ENCODE measurements at places on chromosomes 2 and 18.

DNA sequence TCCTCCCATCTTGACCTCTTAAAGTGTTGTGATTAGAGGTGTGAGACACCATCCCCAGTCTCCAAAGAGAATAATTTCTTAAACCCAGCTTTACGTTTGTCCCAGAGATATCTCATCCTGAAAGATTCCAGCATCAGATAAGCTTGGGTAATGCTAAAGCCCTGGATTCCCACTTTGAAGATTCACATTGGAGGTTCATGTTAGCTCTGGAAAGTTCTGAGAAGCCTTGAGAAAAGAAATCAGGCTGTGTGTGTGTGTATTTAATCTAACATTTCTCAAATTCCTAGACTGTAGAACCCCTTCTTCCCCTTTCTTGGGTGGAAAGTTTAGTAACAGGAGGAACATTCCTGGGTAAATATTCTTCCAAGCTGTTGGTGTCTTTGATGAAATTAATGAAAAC lies 18.0 kb downstream of the ZNF532 start:
- no peaks in the 10 kb centered on the region for H3K27me3 ChIP-seq
- peaks cover 11% of the 10 kb centered on the region for H3K4me1 ChIP-seq
- peaks cover 8% of the 10 kb centered on the region for H3K36me3 ChIP-seq
- H3K27ac ChIP-seq: no peak overlapping the region
- H3K4me3 ChIP-seq: no peak overlapping the region

GRCh38 chr18:79156327-79156726 lies 87.1 kb downstream of the ATP9B start:
- H3K36me3 ChIP-seq: peaks cover 21% of the 10 kb centered on the region
- H3K27ac ChIP-seq: no peak overlapping the region

GRCh38 chr2:74668087-74668486 lies 14.0 kb downstream of the SEMA4F start:
- H3K27ac ChIP-seq: no peak overlapping the region
- H3K4me1 ChIP-seq: no peaks in the 10 kb centered on the region
- DNase-seq: no peak
- peaks cover 3% of the 10 kb centered on the region for H3K36me3 ChIP-seq

- H3K4me1 ChIP-seq: no peaks in the 10 kb centered on the region
- no peaks in the 10 kb centered on the region for H3K36me3 ChIP-seq
- no peaks in the 10 kb centered on the region for H3K27me3 ChIP-seq
- DNase-seq: no peak
- H3K4me3 ChIP-seq: no peak overlapping the region
Observed at GRCh38 chr2:50863218-50863617, 168.7 kb downstream of the NRXN1 start.

- peaks cover 18% of the 10 kb centered on the region for H3K4me1 ChIP-seq
- no peaks in the 10 kb centered on the region for H3K36me3 ChIP-seq
Observed at GRCh38 chr2:25369876-25370275, 28.2 kb upstream of the DNMT3A start.

DNA sequence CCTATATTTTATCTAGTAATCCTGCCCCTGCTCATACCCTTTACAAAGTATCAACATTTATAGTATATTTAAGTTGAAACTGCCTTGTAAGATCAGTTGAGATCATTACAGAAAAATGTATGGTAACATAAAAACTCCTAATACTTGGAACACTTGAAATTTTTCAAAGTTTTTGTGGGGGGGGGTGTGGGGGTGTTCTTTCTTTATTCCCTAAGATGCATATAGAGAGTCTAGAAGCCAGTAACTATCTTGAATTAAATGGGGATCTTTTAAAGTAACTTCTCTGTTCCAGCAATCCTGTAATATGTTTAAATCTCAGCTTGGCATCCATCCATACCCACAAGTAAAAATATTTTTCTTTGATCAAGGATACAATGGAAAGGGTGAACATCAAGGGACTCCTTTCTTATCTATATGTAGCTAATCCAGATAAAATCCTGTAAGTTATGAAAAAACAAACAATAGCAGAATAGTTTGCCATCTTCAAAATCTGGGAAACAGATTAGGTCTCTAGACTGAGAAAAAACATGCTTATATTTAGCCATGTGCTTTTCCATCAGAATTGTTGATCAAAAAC lies 455.3 kb downstream of the MEIS1 start:
- H3K27me3 ChIP-seq: no peaks in the 10 kb centered on the region
- no peak overlapping the region for H3K4me3 ChIP-seq
- no peaks in the 10 kb centered on the region for H3K36me3 ChIP-seq
- H3K4me1 ChIP-seq: no peaks in the 10 kb centered on the region

- no peak for DNase-seq
- H3K27ac ChIP-seq: no peak overlapping the region
- H3K36me3 ChIP-seq: no peaks in the 10 kb centered on the region
Observed at GRCh38 chr2:145350011-145350410, 830.1 kb upstream of the ZEB2 start.

GRCh38 chr2:240123821-240124650 lies 12.1 kb downstream of the COPS9 start:
- no peaks in the 10 kb centered on the region for H3K27me3 ChIP-seq
- H3K36me3 ChIP-seq: peaks cover 20% of the 10 kb centered on the region
- no peak overlapping the region for H3K27ac ChIP-seq
- H3K4me3 ChIP-seq: no peak overlapping the region
- H3K4me1 ChIP-seq: peaks cover 7% of the 10 kb centered on the region

DNA sequence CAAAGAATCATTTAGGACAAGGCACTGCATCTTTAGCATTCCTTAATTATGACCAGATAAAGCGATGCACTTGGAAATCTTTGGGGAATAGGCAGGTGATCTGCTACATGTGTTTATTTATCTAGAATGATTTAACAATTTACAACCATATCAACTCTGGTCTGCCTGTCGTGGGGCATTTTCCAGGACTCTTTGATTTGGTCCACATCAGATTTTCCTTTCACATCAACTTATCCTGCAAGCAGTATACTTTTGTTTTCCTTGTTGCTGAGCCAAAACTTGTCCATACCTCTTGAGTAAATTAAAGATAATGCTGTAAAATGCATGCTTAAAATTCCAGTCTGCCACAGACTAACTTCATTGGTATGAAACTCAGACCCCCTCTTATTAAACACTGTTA lies 312.4 kb upstream of the TCF4 start:
- H3K36me3 ChIP-seq: no peaks in the 10 kb centered on the region
- no peak for DNase-seq

DNA sequence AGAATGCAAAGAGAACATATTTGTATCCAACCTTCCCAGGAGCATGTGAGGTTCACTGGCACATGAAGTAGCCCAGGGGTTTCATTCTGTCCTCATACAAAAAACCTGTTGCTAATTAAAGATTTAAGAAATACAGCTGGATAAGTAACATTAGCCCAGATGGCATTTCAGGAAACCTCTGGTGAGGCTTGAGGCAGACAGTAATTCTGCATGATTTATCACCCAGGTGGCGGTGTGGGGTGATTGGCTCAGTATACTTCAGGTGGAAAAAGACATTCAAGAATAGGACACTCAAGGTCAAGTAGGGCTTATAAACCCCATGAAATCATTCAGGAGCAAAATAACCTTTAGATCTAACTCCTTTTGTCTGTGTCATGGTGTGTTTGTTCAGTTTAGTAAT lies 237.4 kb downstream of the RNF144A start:
- no peaks in the 10 kb centered on the region for H3K36me3 ChIP-seq
- no peaks in the 10 kb centered on the region for H3K27me3 ChIP-seq
- H3K4me3 ChIP-seq: no peak overlapping the region
- no peak overlapping the region for H3K27ac ChIP-seq

GRCh38 chr2:85961053-85961452 lies 72.3 kb upstream of the ST3GAL5 start:
- H3K27me3 ChIP-seq: no peaks in the 10 kb centered on the region
- no peaks in the 10 kb centered on the region for H3K4me1 ChIP-seq

GRCh38 chr2:45634223-45634622 lies 17.3 kb upstream of the PRKCE start:
- no peaks in the 10 kb centered on the region for H3K27me3 ChIP-seq
- H3K36me3 ChIP-seq: no peaks in the 10 kb centered on the region
- H3K4me1 ChIP-seq: no peaks in the 10 kb centered on the region
- no peak for DNase-seq

DNA sequence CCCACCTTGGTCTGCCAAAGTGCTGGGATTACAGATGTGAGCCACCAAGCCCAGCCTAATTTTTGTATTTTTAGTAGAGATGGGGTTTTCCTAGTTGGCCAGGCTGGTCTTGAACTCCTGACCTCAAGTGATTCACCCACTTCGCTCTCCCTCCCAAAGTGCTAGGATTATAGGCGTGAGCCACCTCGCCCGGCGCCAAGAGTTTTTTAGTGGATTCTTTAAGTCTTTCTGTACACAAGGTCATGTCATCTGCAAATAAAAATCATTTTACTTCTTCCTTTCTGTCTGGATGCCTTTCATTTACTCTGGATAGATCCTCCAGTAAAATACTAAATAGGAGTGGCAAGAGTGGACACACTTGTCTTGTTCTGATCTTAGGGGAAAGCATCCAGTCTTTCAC lies 61.7 kb downstream of the KCMF1 start:
- DNase-seq: no peak
- H3K36me3 ChIP-seq: peaks cover 56% of the 10 kb centered on the region
- H3K27me3 ChIP-seq: no peaks in the 10 kb centered on the region
- no peak overlapping the region for H3K4me3 ChIP-seq
- no peak overlapping the region for H3K27ac ChIP-seq
- H3K4me1 ChIP-seq: no peaks in the 10 kb centered on the region

- H3K4me1 ChIP-seq: no peaks in the 10 kb centered on the region
- no peaks in the 10 kb centered on the region for H3K36me3 ChIP-seq
- H3K4me3 ChIP-seq: no peak overlapping the region
- H3K27ac ChIP-seq: no peak overlapping the region
- no peak for DNase-seq
Observed at GRCh38 chr2:77192811-77193289, 329.3 kb downstream of the LRRTM4 start.

- H3K27ac ChIP-seq: peak overlapping the region; percentile 56
- DNase-seq: no peak
- H3K36me3 ChIP-seq: no peaks in the 10 kb centered on the region
- no peaks in the 10 kb centered on the region for H3K27me3 ChIP-seq
- peaks cover 4% of the 10 kb centered on the region for H3K4me1 ChIP-seq
Observed at GRCh38 chr2:55901941-55902340, 21.6 kb downstream of the EFEMP1 start.

DNA sequence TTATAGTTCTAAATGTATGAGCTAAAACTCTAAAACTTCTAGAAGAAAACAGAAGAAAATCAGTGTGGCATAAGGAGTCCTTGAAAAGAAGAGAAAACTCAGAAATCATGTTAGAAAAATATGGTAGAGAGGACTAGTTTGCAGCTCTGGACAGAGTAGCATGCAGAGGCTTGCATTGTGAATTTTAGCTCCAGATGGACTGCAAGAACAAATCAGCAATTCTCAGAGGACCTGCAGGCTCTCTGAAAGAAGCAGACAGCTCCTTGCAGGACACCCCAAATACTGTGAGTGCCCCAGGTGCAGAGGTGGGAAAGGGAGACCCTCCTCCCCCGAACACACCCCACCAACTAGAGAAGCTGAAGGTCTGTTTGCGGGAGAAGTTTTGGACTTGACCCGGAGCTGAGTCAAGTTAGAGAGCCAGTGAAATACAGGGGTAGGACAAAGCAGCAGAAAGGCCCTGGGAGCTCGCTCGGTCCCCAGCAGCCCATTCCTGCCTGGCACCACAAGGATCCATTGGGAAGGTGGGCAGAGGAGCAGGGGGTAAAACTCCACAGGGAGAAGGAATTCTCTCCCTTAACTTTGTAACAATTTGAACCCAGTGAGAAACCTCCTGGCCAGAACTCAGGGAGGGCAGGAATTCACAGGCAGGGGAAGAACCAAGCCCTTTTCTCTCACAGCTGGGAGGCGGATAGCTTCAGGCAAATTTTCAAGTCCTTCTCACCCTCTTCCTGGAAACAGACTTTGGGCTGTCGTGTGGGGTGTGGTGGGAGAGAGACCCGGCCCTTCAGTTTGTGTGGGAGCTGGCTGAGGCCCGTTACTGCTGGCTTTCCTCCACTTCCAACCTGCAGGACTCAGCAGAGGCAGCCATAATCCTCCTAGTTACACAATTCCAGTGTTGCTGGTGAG lies 216.2 kb upstream of the SLC35G4 start:
- no peaks in the 10 kb centered on the region for H3K27me3 ChIP-seq
- H3K36me3 ChIP-seq: no peaks in the 10 kb centered on the region
- DNase-seq: no peak
- H3K4me1 ChIP-seq: peaks cover 4% of the 10 kb centered on the region
- no peak overlapping the region for H3K4me3 ChIP-seq

GRCh38 chr2:28981016-28981441 lies at the start of gene TOGARAM2:
TOGARAM2 (plus strand) TSS chr2:28981298; CDS start chr2:28994835, 13,537 bp downstream.
- peaks cover 35% of the 10 kb centered on the region for H3K4me1 ChIP-seq
- DNase-seq: no peak
- no peak within 1 kb of the TSS for H3K4me3 ChIP-seq

DNA sequence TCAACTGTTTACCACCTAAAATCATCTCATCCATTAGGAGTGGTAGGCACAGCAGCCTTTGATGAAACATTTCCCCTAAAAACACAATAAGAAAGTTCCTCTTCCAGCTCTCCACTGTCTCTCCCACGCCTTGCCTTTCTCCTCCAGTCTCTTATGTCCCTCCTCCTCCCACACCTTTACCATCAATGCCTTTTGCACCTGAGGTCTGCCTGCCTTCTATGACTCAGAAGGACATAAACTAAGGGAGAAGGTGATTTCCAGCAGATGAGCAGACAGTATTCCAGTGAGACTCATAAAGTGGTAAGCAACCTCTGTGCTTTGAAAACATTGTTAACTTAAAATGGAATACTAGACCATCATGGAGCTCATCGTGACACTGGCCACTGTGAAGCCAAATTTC lies 34.2 kb upstream of the NDUFV2 start:
- H3K36me3 ChIP-seq: no peaks in the 10 kb centered on the region
- H3K27ac ChIP-seq: no peak overlapping the region
- no peak overlapping the region for H3K4me3 ChIP-seq
- no peak for DNase-seq

GRCh38 chr2:177289824-177290628 lies 25.5 kb upstream of the NFE2L2 start:
- H3K4me3 ChIP-seq: no peak overlapping the region
- H3K27ac ChIP-seq: no peak overlapping the region
- no peaks in the 10 kb centered on the region for H3K27me3 ChIP-seq
- DNase-seq: no peak

DNA sequence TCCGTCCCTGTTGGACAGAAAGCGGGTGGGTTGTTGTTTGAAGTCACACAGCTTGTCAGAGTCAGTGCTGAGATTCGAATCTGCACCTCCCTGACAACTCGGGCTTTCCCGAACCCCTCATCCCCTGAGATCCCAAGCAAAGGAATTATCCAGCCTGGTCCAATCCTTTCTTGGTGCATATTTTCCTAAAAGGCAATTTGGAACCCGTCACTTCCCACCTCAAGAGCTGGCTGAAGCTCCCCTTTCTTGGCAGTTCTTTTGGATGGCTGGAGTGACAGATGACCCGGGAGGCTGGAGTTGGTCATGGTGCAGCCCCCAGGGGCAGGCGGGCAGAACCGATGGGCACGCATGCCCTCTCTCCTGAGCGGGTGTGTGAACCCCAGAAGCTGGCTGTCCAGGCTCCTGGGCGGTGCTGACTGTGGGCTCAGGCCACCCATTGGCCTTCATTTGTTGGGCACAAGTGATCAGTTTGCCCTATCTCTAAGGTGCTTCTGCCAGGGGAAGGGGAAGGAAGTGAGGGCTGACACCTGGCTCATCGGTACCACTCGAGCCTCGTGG lies 97.8 kb downstream of the ASB1 start:
- H3K4me1 ChIP-seq: peaks cover 10% of the 10 kb centered on the region
- H3K36me3 ChIP-seq: no peaks in the 10 kb centered on the region
- H3K27ac ChIP-seq: no peak overlapping the region
- no peaks in the 10 kb centered on the region for H3K27me3 ChIP-seq

Data from suprapubic skin (tissue), 4 donors.